ENCODE measurements at places on chromosomes 16 and 17.

DNA sequence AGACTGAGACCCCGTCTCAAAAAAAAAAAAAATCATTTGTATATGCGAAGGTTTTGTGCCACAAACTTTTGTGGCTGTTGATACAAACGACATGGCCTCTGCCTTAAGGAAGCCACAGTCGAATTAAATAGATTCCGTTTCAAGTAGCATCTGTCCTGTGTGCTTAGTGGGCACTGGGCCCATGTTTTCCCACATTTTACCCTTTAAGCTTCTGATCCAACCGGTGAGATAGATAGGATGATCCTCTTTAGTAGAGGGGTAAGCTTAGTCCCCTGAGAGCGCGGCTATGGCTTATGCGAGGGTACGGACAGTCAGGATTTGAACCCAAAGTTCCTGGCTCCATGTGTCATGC, 776 bp upstream of the TMEM219 start:
- no peak for DNase-seq

GRCh38 chr17:8701221-8701620, 43.4 kb downstream of the CCDC42 start:
- DNase-seq = no peak

DNA sequence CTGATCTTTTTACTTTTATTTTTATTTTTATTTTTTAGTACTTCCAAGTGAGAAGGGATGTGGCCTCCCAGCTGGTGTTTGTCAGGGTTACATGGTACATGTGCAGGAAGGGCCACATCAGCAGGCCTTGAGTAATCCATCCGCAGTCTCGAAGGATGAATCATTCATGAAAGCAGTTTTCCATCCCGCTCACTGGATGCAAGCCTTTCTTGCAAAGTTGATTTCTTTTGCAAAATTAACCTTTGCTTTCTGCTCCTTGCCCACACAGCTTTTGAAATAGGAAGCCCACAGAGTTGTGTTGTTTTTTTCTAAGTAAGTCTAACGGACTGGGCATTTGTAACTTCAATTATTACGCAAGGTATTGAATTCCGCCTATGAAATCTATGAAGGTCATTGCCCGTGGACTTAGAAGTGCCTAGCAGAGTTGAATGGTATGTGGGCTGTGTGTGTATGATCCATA, 157.4 kb downstream of the PRKCA start:
- DNase-seq = peak; percentile 87

DNA sequence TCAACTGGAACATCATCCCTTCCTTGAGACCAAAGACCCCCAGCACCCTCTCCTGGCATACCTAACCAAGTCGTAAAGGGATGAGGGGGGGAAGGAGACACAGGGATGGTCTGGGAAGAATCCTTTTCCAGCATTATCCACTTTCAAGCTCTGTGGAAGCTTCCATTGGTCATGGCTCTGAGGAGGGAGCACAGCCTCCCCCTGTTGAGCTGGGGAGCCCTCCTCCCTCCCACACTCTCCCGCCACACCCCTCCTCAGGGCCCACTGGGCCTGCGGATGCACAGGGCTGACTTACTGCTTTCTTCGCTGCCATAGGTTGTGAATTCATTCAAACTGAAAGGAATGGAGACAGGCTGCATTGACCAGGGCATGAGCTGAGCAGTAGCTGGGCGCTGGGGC, 12.4 kb downstream of the CSF3 start:
- DNase-seq = no peak

GRCh38 chr17:82094931-82095776, 2.9 kb downstream of the FASN start:
- no peak for DNase-seq

DNA sequence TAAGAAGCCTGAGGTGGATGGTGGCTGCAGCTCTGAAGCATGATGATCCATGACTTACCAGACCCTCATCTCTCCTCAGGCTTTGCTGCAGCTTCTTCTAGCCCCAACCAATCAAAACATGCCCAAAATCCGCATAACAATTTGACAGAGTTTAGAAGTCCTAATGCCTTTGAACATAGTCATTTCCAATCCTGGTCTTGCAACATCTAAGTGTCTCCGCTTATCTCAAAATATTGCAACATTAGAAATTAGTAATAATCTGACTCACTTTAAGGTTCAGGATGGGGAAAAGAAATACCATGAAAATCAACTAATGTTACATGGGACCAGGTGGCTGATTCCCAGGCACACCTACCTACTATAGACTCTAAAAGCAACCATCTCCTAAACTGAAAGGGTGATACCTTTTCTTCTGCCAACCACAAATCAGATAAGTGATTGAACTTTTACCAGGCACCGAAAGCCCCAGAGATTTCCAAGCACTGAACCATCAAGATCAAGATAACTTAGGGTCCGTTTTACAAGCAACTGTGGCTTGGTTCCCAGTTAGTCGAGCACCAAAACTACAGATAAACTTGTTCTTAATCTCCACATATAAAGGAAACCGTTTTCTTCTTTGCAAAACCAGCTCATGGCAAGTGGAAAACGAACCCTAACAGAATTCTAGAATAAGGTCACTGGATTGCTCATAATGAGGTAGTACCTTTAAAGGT, 14.0 kb downstream of the ERN1 start:
- DNase-seq = peak; percentile 64

- DNase-seq = no peak
Measured at GRCh38 chr16:24163935-24164334, 92.2 kb upstream of the CACNG3 start.

GRCh38 chr16:15033309-15033707, 22.6 kb downstream of the NTAN1 start:
- DNase-seq = no peak

GRCh38 chr16:81549547-81550431, 105.2 kb downstream of the CMIP start:
- DNase-seq = no peak

DNA sequence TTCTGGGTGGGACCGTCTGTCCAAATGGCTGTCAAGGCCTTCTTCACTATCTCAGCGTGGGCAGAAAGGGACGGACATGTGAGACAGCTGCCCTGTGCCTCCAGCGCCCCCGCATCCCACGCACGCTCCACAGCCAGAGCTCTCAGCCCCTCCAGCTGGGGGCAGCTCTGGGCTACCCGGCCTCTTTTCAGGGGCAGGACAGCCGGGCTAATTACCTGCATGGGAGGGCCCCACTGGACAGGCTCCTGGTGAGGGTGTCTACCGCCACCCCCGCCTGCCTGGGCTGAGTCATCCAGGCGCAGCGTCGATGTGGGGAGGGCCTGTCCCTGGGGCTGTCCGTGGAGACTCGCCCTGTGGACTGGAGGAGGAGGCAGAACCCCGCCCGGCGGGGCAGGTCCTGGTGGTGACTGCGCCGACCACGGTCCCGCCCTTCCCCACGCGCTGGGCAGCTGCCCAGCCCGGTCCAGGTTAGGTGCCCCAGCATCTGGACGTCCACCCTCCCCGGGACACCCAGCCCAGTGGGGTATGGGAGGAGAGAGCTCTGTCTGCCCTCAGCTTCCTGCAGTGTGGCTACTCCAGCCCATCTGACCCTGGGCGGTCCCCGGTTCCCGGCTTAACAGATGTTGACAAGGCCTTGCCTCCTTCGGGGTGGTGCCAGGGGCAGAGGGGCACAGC, 5.9 kb upstream of the METRNL start:
- no peak for DNase-seq

DNA sequence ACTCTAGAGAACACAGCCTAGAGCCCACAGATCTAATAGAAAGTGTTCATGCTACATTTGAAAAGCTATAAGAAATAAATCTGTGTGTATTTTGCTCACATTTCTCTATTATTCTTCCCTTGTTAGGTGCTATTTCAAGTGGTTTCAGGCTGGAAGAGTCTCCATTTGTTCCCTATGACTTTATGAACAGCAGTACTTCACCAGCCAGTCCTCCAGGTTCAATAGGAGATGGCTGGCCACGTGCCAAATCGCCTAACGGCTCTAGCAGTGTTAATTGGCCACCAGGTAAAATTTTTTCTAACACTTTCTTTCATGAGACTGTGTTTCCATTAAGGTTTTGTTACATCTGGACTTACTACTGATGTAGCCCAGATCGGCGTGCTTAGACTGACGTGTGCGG, 30.7 kb upstream of the SLC5A11 start:
- no peak for DNase-seq

- no peak for DNase-seq
Measured at GRCh38 chr16:12675852-12676251, 127.8 kb downstream of the CPPED1 start.

GRCh38 chr16:57284952-57285363, 486 bp upstream of the PLLP start:
- no peak for DNase-seq

DNA sequence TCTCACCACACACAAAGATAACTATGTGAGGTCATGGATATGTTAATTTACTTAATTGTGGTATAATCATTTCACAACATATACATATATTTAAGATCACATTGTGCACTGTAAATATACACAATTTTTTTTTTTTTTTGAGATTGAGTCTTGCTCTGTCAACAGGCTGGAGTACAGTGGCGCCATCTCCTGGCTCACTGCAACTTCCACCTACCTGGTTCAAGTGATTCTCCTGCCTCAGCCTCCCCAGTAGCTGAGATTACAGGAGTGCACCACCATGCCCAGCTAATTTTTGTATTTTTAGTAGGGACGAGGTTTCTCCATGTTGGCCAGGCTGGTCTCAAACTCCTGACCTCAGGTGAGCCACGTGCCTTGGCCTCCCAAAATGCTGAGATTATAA, 11.5 kb upstream of the PRSS54 start:
- DNase-seq = no peak

GRCh38 chr16:84360170-84360569, 8.2 kb upstream of the ATP2C2 start:
- DNase-seq = no peak

DNA sequence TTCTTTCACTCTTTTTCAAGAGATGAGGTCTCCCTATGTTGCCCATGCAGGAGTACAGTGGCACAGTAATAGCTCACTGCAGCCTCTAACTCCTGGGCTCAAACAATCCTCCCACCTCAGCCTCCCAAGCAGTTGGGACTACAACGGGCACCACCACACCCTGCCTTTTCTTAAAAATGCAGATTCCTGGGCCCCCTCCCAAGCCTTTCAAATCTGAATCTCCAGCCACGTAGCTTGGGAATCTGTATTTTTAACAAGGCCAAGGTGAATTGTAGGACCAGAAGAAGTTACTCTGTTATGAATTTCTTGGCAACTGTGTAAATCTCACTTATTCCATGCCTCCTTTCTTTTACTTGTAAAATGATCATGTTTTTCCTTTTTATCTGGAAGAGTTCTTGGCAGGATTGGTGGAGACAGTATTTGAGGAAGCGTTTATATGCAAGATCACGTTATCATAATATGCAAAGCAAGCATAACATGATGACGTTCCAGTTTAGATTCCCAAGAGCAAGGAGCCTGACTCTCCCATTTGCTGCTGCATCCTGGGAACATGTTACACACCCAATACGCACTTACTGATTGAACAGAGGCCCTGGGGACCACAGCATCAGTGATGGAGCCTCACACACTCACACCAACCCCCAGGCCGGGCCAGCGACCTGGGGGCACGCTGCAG, 44.5 kb downstream of the LITAF start:
- DNase-seq = no peak

- DNase-seq = peak; percentile 87
Measured at GRCh38 chr16:70703041-70703834, 17.4 kb upstream of the MTSS2 start.

DNA sequence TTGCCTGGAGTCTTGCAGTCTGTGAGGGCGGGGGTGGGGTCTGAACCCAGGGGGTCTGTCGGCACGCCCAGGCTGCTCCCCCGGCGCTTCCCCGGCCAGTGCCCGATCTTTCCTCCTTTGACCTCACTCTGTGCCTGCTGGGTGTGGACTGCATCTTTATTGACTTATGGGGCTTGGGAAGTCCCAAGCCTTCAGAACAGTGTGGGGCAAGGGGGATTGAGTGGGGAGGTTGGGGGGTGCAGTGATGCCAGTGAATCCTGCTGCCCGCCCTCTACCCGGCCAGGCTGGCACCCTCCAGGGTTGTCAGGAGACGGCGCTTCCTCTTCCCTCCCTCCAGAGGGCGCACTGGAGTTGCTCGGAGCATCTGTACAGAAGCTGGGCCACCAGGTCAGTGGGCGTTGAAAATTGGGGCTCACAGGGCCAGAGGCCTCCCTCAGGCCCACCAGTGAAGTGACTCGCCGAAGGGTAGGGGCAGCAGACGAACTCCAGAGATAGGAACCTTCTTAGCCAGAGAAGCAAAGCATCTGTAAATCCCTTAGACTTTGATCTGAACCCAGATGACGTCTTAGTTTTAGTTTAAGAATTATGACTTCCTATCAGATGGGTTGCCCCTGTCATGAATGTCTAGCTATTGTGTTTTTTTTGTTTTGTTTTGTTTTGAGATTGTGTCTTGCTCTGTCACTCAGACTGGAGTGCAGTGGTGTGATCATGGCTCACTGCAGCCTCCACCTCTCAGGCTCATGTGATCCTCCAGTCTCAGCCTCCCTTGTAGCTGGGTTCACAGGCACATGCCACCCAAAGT, 184.8 kb upstream of the CIBAR2 start:
- DNase-seq = peak; percentile 68

DNA sequence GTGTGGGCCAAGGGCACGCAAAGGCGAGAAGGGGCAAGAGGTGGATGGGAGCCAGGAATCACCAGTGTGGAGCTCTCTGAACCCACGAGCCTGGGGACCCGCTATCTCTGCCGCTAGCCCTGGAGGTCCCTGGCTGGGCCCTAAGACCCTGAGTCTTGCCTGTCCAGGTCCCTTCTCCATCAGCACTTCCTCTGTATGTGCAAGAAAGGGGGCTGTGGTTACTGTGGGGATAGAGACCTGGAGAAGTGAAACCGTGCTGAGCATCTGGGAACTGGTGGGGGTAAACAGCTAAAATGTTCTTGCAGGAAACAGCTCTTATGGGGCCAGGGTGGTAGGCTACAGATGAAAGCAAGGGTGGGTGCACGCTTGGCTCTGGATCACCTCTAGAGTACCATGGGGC, 3.1 kb downstream of the SPNS3 start:
- DNase-seq = no peak

- DNase-seq = peak; percentile 58
Measured at GRCh38 chr17:59093702-59094231, 12.9 kb downstream of the TRIM37 start.

- DNase-seq = no peak
Measured at GRCh38 chr17:32148351-32148750, 6.0 kb downstream of the RHOT1 start.

DNA sequence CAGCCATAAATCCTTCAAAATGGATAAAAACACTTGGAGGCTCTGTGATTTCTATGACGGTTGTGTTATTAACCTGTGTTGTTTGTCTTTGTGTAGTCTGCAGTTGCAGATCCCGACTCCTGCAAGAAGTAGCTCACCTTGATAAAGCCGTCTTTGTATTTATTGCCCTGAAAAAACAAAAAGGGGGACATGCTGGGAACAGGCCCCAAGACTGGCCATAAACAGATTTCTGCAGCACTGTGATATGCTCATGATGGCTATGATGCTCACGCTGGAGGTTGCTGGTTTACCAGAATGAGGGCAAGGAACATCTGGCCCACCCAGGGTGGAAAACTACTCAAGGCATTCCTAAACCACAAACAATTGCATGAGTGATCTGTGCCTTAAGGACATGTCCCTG, 71.0 kb downstream of the LGALS9 start:
- no peak for DNase-seq
